Pulmonary artery endothelial cell (primary cell): ENCODE measurements at places on chromosomes 4 and X. TPM values are rescaled to one million over a fixed set of nuclear protein-coding genes. Genes with fewer than 3 reads are reported as not detected.
A peak's percentile ranks its signal among the peaks of the same experiment; 100 is the strongest.

Gene GPR78
- total RNA-seq: not detected in 2 replicates

Gene MTNR1A
- not detected in 2 replicates for total RNA-seq

Gene TMEM154
- total RNA-seq: 6.1 and 9.1 TPM in 2 replicates

Gene NAA11
- total RNA-seq: not detected in 2 replicates

Gene SPATA4
- total RNA-seq: not detected in 2 replicates

Gene TSPAN7
- 4.6 and 13.5 TPM in 2 replicates for total RNA-seq

Gene AFM
- total RNA-seq: not detected in 2 replicates

Gene XAGE2
- total RNA-seq: not detected in 2 replicates

- DNase-seq: no peak
Observed at GRCh38 chrX:43809463-43809862, 72.8 kb downstream of the MAOB start.

DNA sequence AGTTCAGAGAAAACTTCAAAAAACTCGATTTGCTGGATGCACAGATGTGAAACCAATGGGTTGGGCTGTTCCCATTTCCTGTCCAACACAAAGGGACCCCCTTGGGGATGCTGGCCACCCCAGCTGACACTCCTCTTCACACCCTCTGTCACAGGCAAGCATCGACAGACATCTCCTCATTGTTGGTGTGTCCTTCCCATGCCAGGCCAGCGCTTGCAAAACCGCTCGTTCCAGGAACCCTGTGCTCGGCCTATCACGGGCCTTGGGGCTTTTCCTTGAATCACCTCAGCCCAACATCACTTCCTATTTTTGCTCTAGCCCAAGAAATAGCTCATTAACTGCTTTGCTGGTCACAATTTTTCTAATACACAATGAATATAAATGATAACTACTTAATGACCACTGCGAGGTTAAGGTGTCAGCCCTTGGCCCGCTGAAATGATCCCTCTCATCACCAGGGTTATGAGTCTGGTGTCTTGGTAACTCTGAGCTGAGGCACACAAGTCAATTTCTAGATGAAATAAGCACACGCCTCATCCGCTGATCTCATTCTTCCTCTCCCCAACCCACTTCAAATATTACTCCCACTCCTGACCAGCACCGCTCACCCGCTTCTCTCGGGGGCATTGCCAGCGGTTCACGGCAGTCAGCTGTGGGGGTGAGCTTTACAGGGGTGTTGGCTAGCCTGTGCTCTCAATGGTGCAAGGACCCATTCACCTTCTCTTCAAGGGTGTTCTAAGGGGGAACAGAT, 32.3 kb downstream of the BCOR start:
- DNase-seq: no peak

DNA sequence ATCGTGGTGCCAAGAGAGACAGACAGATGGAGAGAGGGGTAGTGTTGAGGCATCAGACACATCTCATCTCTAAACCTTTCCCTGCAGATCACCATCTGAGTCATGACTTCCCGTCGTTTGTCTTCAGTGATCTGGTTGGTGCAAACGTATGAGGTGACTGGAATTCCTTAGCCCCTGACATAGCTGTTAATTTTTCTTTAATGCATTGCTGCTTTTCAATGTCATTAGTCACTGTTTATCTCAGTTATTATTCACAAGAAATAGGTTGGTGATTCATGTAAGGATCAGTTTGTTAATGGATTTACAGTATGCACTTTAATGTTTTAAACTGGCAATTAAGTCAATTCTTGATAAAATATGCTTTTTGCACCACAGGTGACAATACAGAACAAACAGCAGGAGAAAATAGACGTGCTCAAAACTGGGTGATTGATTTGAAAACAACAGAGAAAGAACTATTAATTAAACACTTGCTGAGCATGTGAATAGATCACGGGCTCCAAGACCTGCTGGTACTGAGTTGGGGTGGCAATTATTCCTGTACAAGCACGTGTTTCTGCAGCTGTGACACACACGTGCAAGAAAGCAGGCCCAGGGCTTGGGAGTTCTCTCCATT, 1.3 kb upstream of the TMEM154 start:
- peak; percentile 29 for DNase-seq

DNA sequence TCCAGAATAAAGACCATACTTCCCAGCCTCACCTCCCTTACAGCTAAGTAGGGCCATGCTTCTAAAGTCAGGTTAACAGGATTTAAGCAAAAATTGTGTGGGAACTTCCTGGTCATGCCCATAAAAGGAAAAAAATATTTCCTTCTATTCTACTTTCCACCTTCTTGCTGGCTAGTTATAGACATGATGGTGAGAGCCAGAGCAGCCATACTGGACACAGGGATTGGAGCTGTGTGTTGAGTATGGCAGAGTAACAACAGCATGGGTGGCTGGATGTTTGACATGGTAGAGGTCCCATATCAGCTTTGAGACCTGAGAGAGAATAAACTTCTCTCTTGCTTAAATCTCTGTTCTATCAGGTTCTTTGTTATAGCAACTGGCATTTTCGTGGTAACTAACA, 15.1 kb upstream of the CBR4 start:
- DNase-seq: no peak

DNA sequence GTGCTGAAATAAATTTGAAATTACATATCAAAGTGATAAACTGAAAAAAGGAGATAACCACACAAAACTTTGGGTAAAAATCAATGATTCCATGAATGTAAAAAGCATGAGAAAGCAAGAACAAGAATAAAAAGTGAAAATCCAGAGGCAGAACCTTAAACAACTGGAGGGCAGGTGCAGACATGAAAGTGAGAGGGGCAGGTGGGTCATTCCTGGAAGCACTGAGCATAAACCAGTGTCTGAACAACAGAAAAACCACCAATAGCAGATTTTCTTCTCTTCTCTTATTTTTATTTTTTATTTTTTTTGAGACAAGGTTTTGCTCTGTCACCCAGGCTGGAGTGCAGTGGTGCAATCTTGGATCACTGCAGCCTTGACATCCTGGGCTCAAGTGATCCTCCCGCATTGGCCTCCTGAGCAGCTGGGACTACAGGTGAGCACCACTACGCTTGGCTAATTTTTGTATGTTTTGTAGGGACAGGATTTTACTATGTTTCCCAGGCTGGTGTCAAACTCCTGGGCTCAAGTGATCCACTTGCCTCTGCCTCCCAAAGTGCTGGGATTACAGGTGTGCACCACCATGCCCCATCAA, 46.8 kb upstream of the GPR78 start:
- DNase-seq: no peak

DNA sequence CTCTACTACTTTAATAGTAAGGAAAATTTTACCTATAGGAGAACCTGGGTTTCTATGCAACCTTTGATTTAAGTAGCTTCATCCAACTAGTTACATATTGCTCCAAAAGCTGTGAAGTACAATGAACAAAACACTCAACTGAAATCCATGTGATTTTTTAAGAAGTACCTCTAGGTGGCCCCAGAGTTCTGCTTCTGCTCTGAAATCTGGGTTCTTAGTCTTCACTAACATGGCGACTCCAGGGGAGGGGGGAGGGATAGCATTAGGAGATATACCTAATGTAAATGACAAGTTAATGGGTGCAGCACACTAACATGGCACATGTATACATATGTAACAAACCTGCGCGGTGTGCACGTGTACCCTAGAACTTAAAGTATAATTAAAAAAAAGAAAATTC, 73.4 kb upstream of the MAGEB2 start:
- DNase-seq: no peak

DNA sequence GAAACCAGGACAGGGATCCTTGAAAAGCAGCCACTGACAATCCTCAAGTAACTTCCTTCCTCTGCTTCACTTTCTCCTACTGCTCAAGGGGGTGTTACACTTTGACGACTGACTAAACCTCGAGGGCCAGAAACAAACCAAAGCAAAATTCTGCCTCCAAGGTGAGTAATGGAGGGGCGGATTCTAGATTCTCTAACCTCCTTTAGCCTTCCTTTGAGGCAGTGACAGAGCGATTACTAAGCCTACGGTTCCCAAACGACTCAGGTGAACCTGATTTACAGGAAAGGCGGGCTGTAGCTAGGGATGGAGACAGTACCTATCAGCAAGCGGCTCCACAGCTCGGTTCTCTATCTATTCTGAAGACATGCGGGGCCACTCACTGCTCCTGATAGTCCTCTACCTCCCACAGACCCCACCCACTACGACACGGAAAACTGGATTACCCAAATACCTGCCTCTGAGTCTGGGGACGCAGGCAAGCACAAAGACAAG, 487 bp downstream of the TBCK start:
- DNase-seq: no peak

GRCh38 chr4:16157609-16158503, 68.4 kb downstream of the TAPT1 start:
- DNase-seq: no peak

GRCh38 chrX:148523303-148524080, 23.1 kb downstream of the AFF2 start:
- DNase-seq: no peak
